ENCODE measurements at places on chromosomes 1 and 21.

GRCh38 chr1:171899838-171900237 is 58.5 kb downstream of the DNM3 start:
- DNase-seq: no peak

DNA sequence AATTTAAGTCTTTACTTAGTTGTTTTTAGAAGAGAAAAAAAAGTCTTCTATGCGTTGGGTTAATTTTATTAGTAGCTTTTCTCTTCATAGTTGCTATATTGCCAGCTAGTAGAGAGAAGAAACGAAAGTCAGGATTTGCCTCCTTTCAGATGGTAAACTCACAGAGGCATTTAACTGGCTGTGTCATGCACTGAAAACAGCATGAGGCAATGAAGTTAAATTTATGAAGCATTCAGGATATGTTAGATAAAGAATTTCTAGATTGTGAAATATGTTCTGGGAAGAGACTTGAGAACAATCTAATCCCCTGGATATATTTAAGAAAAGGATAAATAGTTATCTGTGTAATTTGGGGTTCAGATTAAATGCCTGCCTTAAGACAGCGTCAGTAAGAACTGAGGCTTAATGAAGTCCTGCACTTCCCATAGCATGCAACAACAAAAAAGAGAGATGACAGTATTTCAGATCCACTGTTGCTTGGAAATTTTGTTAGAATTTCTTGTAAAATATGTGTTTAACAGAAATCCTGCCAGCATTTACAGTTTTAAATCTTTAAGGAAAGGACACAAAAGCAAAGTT is 1.7 kb downstream of the ANGPTL1 start:
- no peak for DNase-seq

- DNase-seq: no peak
Measured at GRCh38 chr1:2073382-2074230, 23.4 kb downstream of the PRKCZ start.

DNA sequence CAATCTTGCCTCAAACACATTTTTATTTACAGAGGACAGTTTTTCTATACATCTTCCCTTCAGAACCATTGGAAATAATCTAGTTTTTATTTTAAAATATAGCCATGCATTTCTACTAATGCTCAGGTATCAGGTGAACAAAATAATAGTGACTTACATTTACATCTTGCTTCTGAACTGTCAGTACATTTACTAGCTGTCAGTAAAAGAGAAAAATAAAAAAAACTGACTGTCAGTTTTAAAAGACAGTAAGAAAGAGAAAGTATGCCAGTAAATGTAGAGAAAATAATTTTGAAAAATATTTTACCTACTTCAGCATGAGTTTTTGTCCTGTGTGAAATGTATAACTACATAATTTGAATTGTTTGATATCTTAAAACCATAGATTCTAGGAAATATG is 33.5 kb downstream of the USH2A start:
- DNase-seq: no peak

GRCh38 chr1:101438359-101438758 is 201.5 kb downstream of the S1PR1 start:
- no peak for DNase-seq
